ENCODE measurements at places on chromosomes 5 and 9.

- DNase-seq: no peak
These were observed 98.2 kb downstream of the TAF11L14 start for GRCh38 chr5:17732351-17732923.

DNA sequence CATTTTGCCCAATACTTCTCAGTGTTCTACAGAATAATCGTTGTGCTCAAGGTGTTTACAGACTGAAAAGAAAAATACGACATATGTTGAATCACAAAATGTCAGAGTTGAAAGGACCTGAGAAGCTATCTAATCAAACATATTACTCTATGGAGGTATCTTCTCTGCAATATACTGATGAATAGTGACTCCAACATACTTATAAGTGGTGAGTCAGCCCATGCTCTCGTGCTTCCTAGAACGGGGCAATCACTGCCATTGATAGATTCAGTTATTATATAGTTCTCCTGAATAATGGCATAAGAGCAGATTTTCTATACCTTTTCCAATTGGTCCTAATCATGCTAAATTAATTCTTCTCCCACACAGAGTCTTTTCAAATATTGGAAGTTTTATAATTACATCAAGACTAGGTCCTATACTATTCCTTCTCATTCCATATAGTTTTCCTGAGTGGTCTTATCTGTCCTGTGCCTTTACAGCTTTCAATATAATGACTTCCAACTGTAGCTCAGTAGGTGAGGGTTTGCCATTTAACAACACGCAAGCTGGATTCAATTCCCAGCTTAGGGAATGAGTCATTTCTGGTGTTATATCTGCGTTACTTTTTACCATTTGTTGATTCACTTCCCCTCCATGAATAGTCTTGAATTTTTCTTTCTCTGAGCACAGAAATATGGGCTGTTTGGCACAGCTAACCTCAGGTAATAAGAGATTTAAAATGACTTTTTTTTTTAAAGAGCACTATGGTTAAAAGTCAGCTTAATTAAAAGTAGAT is 81.1 kb downstream of the PLK2 start:
- DNase-seq: no peak

DNA sequence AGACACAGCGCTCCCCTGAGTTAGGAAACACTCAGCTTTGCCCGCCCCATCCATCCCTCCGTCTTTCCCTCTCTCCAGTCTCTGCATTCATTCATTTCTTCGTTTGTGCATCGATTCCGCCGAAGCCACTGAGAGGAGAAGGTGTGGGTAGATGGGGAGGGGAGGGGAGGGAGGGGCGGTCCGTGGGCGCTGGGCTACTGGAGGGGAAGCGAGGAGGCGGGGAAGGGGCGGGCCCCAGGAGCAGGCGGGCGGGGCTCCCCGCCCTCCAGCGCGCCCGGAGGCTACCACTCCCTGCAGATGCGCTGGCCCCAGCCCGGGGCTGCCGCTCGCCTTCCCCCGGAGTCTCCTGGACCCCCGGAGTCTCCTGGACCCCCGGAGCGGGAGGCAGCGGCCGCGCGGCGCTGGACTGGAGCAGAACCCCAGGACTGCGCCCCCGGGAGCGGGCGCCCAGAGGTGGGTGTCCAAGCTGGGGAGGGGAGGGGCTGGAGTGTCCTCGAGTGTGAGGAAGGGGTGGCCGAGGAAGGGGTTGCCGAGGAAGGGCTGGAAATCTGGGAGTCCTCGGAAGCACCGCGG is 159.5 kb downstream of the C9orf152 start:
- DNase-seq: peak; percentile 85

GRCh38 chr9:25677301-25678146 is 720 bp downstream of the TUSC1 start:
- peak; percentile 90 for DNase-seq

DNA sequence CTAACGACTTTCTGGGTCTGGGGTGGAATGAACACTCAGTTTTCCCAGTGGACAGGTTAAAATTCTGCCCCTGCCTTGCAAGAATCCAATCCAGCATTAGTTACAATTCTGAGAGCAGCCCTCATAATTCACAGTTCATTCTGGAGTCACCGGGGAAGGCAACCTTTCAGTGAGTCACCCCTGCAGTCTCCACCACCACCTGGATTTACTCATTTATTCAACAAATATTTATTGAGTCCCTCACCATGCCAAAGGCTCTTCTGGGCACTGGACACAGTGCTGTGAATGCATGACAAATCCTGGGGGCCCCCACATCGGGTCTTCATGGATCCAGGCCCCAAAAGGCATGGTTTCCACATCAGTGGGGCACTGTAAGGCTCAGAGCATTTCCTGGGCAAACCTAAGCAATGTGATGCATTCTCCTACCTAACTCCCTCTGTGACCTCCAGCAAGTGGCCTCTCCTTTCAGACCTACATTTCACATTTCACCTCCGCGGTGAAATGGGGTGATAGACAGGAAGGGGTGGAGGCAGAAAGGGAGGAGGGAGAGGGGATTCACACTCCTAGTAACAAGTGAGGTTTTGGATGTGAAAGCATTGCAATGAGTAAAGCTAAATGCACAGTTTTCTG is 6.4 kb upstream of the MSX2 start:
- no peak for DNase-seq
